ENCODE measurements at places on chromosomes 3 and 15. TPM values are rescaled to one million over a fixed set of nuclear protein-coding genes. Genes with fewer than 3 reads are reported as not detected.

- no peak for ATAC-seq
Measured at GRCh38 chr15:98257290-98257689, 296.8 kb downstream of the ARRDC4 start.

- no peak for ATAC-seq
Measured at GRCh38 chr3:120908795-120909601, 993 bp downstream of the STXBP5L start.

DNA sequence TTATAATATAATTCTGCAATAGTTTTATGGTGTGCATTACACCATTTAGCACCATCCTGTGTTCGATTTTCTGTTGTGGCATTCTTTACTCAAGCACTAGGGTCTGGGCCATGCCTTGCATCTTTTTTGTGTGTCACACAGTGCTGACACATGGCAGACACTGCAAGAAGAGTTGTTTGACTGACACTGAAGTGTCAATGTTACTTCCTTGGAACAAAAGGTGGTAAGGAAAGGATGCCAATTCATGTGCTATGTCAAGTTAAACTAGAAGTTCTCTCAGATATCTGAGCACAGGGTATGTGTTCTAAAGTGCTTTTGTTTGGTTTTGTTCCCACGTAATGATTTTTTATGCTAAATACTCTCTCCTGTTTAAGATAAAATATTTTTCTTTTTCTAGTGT is 102.5 kb upstream of the UNC13C start:
- ATAC-seq = no peak

DNA sequence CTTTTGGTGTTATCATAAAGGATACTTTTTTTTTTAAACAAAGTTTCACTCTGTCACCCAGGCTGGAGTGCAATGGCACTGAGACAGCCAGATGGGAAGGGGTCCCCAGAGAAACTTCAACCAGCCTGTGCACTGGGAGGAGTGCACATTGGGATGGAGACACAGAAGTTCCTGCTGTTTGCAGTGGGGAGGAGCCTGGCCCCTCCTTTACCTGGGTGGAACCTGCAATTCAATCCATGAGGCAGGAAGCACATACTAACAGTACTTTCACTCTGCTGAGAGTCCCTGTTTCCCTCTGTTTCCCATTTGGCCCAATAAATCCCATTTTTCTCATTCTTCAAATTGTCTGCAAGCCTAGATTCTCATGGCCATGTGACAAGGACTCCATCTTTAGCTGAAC is 42.3 kb upstream of the LHFPL4 start:
- ATAC-seq = no peak

Gene AHSG
- not detected for total RNA-seq
